ENCODE measurements at places on chromosomes 2 and 18.

DNA sequence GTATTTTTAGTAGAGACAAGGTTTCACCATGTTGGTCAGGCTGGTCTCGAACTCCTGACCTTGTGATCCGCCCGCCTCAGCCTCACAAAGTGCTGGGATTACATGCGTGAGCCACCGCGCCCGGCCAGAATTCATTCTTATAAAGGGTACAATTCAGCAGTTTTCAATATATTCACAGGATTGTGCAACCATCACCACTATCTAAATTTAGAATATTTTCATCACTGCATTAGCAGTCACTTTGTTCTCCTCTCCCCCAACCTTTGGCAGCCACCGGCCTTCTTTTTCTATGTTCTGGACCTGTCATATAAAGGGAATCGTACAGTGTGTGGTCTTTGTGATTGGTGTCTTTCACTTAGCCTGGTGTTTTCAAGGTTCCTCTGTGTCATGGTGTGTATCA lies 40.7 kb downstream of the TCF7L1 start:
- DNase-seq: no peak

- no peak for DNase-seq
Measured at GRCh38 chr2:83003555-83003954, 1455.5 kb downstream of the SUCLG1 start.

DNA sequence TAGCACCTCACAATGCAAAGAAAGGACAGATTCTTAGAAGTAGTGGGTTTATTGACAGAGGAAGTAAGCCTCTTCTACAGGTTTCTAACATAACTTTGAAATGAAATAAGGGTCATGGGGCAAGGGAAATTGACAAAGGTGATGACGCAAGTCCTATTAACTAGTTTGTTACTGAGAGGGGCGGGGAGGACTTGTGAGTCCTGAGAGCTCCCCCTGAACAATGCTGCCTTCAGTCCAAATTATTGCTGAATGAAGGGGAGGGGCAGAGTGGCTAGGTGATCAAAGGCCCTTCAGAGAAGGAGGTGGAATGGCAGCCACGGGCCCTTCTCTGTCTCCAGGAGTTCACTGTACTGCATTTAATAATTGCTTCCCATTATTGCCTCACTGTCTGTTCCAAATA lies 390.0 kb downstream of the MEIS1 start:
- no peak for DNase-seq

DNA sequence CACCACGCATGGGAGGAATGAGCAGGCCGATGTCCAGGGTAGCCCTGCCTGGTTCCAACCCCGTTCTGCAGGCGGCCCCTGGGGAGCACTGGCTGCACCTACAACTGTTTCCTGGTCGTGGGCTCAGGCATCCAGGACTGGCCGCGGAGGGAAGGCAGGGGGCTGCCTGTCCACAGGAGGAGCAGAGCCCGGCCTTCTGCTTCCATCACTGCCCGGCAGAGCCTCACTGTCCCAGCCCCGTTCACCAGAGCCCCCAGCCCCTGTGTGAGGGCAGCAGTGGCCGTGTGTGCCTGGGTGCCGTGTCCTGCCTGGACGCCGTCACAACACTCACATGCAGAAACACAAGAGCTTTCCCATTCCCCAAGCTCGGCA lies 56.2 kb downstream of the KCNG2 start:
- DNase-seq: no peak

GRCh38 chr2:230872968-230873660 lies 8.4 kb downstream of the ITM2C start:
- DNase-seq: no peak

GRCh38 chr2:47079515-47080412 lies 75.3 kb downstream of the STPG4 start:
- DNase-seq: no peak

DNA sequence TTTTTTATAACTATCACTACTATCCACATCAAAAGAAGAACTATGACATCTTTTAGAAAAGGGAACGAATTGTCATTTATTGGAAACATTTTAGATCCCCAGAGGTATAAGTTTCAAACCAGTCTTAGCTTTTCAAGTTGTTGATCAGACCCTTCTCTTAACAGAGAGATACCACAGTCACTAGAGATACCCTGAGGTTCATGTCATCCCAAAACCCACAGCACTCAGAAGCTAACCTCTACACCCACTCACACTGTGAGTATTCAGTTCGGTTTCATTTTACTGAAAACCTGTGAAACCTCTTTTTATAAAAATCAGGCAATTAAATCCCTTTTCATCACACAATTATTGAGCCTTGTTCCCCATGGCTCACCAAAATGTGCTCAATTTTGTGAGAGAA lies 156.2 kb downstream of the DTNA start:
- no peak for DNase-seq

- no peak for DNase-seq
Measured at GRCh38 chr2:73766349-73766748, 13.6 kb downstream of the DUSP11 start.

- DNase-seq: peak; percentile 69
Measured at GRCh38 chr2:11753452-11753885, 7.0 kb downstream of the LPIN1 start.

- DNase-seq: no peak
Measured at GRCh38 chr2:42998721-42999120, 206.3 kb upstream of the HAAO start.

- no peak for DNase-seq
Measured at GRCh38 chr2:207165121-207166038, at the start of gene KLF7. TSS of gene KLF7 (minus strand) at chr2:207165948. CDS start at chr2:207165568, 380 bp downstream.

- DNase-seq: no peak
Measured at GRCh38 chr2:172680436-172681068, 55.1 kb upstream of the RAPGEF4 start.

DNA sequence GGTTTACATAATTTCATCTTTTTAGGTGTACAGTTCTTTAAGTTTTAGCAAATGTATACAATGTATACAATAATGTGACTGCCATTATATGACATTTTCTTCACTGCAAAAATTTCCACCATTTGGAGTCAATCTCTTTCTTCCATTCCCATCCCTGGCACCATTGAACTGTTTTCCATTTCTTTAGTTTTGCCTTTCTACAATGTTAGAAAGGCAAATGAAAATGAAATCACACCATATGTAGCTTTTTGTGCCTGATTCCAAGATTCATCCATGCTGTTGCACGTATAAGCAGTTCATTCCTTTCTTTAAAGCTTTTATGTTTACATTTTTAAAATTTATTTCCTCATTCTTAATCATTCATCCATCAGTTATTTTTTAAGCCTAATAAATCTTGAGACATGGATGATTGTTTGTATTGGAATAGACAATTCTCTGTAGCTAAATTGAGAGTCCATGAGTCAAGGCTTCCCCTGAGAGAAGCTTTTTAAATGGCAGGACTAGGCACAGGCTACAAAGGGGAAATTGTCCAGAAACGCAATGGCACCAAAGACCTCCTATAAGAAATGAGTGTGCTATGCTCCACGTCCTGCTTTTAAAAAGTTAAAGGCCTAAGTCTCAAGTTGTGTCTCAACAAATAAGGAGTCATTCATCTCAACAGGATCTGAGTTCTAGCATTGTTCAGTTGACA lies 8.7 kb upstream of the COL5A2 start:
- no peak for DNase-seq

GRCh38 chr18:13530879-13531387 lies 195.4 kb downstream of the FAM210A start:
- DNase-seq: peak; percentile 66

GRCh38 chr2:176931588-176932563 lies 280.7 kb upstream of the HNRNPA3 start:
- DNase-seq: peak; percentile 5

DNA sequence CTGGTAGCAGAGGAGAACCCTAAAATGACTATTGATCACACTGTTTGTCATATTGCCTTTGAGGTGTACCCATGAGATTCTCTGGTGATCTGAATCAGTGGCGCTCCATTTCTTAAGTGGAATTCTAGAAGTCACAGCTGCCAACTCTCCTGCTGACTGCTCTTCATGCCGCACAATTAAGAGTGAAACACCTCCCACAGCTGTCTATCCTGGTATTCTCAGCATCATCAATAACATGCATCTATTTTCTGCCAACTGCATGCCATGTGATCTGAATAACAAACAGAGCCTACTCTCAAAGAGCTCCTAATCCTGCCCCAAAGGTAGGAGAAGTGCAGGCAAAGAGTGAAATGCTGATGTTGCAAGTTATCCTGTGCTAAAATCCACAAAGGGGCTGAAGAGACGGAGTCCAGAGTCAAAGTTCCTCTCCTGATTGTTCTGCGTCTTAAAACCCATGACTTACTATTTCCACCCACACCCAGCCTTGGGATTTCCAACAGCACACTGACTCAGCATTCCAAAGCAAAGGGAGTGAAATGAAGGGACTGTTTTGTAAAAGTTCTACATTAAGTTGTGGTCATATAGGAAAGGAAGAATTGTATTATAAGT lies 13.7 kb upstream of the DAPL1 start:
- DNase-seq: no peak

DNA sequence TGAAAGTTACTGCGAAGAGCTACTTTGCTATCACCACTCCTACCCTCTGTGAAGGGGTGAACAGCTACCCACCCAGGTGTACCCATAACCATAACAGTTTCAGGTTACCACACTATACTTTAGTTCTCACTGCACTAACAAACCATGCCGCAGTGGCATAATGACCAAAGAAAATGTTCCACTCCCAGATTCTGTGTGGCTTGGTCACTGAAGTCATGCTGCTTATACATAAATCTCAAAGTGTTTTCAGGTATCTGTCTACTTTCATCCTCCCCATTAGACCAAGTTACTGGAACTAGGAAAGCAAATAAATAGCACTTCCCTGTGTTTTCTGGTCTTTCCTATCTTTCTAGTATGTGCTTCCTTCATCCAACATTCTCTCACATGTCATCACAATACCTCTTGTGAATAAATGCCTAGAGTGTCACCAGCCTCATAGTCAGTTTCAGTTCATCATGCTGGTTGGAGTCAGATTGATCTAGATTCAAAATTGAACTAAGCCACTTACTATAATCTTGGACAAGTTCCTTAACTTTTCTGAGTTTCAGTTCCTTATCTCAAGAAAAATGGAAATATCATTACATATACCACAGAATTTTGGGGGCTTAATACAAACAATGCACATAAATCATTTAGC lies 293.6 kb downstream of the FSIP2 start:
- DNase-seq: no peak

DNA sequence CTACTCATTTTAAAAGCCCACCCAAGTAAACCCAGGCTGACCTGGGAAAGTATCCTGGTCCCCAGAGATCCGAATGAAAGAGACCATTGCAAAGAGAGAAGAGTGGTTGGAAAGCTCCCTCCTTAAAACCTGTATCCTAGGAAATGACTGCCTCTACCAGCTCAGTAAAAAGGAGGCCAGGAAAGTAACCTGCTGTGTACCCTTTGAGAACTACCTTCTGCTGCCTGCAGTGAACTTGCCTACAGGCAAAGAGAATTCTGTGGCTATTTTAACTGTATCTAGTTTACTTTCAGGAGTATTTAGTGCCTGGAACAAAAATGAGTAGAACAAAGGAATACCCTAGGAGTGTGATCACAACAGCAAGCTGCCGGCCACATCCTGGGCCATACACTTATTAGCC lies 641.7 kb upstream of the NRXN1 start:
- DNase-seq: no peak

GRCh38 chr2:17166506-17166905 lies 351.7 kb downstream of the RAD51AP2 start:
- no peak for DNase-seq

- no peak for DNase-seq
Measured at GRCh38 chr2:219081701-219082331, 21.1 kb upstream of the IHH start.

GRCh38 chr2:100272841-100273329 lies 49.4 kb downstream of the LONRF2 start:
- DNase-seq: no peak

DNA sequence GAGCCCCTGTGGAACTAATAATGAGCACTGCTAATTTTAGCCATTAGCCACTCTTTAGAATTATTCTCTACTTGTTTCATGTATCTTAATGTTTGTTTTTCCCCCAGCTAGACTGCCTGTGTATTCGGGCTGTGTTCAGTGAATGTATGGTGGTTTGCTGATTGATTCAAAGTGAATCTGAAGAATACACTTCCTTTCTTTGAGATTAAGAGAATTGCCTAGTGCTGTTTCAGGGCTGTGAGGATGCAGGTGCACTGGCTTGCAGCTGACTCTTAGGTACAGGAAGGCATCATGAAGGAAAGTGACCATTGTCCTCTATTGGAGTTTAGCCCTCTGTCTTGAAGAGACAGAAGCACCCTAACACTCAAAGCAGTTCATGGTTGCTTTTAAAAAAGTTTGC lies 138.7 kb downstream of the CERS6 start:
- DNase-seq: no peak

- DNase-seq: no peak
Measured at GRCh38 chr2:47243596-47244323, 88.7 kb upstream of the STPG4 start.

DNA sequence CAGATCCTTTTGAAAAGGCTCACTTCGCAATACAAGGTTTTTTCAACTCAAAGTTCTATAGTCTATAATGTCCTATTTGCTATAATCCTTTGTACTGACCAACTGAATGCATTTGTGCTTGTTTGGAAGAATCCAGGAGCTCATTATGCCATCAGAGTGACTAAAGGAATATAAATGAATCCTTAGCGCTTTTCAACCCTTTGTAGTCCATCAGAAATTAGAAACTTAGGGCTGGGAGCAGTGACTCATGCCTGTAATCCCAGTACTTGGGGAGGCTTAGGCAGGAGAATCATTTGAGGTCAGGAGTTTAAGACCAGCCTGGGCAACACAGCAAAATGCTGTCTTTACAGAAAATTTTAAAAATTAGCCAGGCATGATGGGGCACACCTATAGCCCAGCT lies 330.2 kb upstream of the CHAC2 start:
- DNase-seq: no peak

DNA sequence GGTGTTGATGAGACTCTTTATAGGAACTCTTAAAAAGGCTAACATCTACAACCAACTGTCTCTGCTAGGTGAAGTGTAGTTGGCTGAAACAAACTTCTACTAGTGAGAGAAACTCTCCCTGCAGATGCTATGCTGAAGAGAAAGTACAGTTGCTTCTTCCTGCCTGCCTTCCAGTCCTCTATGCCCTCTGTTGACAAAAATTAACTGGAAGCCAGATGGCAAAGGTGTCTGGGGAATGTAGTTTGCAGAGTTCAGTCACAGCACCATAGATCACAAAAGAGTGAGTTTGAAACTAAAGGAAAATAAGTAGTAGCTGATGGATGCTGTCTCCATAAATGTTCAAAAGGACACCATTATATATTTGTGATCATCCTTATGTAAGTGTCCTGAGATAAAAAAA lies 958.8 kb upstream of the NRXN1 start:
- DNase-seq: no peak

- no peak for DNase-seq
Measured at GRCh38 chr2:19649142-19649541, 252.6 kb downstream of the TTC32 start.

DNA sequence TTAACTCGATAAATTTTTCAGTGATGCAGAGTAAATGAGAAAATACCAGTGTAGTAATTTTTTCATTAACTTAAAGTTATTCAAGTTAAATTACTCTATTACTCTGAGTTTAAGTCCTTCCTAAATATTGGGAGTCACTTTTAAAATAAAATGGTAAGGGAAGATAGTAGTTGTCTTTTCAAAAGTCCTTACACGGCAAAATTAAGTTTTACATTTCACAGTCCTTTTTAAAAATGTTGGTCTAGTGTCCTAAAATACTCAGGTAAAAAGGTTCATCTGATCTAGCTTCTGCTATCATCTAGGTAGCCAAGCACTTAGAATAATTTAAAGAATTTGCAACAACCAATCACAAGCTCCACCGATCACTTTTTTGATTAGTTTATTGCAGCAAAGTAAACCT lies 146.9 kb downstream of the MEMO1 start:
- DNase-seq: no peak
